ENCODE measurements at places on chromosomes 7 and 10.

- DNase-seq: no peak
These were observed 999 bp downstream of the ITIH5 start for GRCh38 chr10:7665767-7666166.

GRCh38 chr10:95247881-95248583 is 42.8 kb downstream of the PDLIM1 start:
- DNase-seq: no peak

- DNase-seq: no peak
These were observed 83.2 kb upstream of the BAIAP2L1 start for GRCh38 chr7:98483964-98484545.

- no peak for DNase-seq
These were observed 50.9 kb downstream of the INPP5A start for GRCh38 chr10:132588301-132589013.

GRCh38 chr7:26639695-26640094 is 224.7 kb downstream of the SKAP2 start:
- DNase-seq: no peak

GRCh38 chr10:103892181-103892580 is 25.8 kb downstream of the STN1 start:
- no peak for DNase-seq

GRCh38 chr7:156380261-156380660 is 260.3 kb upstream of the RNF32 start:
- DNase-seq: no peak
